ENCODE measurements at places on chromosomes 5 and 9.

- no peak overlapping the region for H3K27ac ChIP-seq
- H3K4me3 ChIP-seq = no peak overlapping the region
- DNase-seq = no peak
- H3K36me3 ChIP-seq = no peaks in the 10 kb centered on the region
- peaks cover 13% of the 10 kb centered on the region for H3K27me3 ChIP-seq
Observed at GRCh38 chr5:13814301-13814700, 130.2 kb downstream of the DNAH5 start.

DNA sequence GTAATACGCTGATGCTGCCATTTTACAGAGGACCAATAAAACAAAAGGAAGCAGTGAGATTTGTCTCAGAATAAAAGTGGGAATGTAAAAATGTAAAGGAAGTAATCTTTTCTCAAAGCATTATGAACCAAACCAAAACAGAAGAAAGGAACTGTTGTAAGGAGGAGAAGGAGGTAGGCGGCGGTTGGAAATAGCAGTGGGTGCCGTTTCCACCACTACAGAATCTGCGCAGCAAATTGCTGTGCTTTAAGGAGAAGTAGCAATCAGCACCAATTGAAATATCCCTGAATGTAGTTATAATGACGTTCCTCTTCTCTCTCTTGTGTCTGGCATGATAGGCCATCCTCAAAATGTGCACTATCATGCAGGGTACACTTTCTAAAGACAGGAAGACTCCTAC is 455.1 kb upstream of the TLE4 start:
- no peaks in the 10 kb centered on the region for H3K4me1 ChIP-seq
- DNase-seq = no peak
- H3K4me3 ChIP-seq = no peak overlapping the region
- H3K27ac ChIP-seq = no peak overlapping the region

DNA sequence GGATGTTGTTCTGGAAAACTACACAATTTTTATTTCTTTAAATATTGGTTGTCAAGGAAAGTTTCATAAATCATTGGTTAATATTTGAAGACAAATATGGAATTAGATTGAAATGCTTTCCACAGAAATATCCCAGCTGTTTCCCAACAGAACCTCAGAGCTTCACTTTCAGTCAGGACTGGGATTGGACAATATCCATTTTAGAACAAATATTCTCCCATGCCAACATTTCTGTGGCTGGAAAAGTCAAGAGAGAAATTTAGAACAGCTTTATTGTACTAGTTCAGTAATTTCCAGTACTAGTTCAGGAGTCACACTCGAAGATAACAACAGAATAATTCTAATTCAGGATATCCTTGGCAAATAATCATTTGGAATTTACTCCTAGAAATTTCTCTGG is 116.1 kb upstream of the TUT7 start:
- H3K4me3 ChIP-seq = no peak overlapping the region
- H3K4me1 ChIP-seq = no peaks in the 10 kb centered on the region
- peaks cover 9% of the 10 kb centered on the region for H3K27me3 ChIP-seq
- DNase-seq = no peak
- H3K36me3 ChIP-seq = no peaks in the 10 kb centered on the region

DNA sequence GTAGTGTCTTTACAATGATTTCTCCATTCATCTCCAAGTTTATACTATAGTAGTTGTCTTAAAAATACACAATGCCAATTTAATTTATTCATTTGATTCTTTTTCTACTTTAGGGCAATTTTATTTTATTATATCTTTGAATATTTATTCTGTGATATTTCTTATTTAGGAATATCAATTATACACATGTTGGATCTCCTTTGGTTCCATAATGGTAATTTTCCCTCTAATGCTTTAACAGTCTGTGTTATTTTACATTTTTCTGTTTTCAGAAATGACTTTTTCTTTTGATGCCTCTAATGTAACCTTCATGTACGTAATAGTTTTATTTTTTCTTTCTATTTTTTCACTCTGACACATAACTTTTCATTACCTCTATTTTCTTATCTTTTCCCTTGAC is 153.0 kb downstream of the CSNK1G3 start:
- peaks cover 46% of the 10 kb centered on the region for H3K36me3 ChIP-seq
- H3K4me3 ChIP-seq = no peak overlapping the region
- H3K27ac ChIP-seq = no peak overlapping the region
- peaks cover 8% of the 10 kb centered on the region for H3K4me1 ChIP-seq

DNA sequence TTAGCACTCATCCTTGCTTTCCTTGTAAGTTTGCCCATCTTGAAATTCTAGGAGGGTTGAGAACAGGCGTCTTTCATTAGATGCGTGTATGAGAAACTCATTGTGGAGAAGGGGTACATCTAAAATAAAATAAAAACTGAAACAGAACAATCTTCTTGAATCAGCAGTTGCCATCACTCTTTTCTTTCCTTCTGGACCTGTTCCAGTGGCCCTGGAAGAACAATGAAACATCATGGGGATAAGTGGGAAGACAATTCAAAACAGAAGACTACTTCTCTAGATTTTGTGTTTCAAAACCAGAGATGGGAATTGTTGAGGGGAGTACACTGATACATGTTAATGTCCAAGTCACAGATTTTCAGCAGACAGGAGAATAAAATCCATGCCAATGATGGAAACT is 59.9 kb downstream of the SLC1A3 start:
- no peak for DNase-seq
- no peaks in the 10 kb centered on the region for H3K27me3 ChIP-seq
- peaks cover 12% of the 10 kb centered on the region for H3K36me3 ChIP-seq

GRCh38 chr5:81393783-81394718 is at the start of gene ACOT12:
Gene ACOT12 (minus strand): TSS chr5:81394134. CDS start chr5:81394114, 20 bp downstream.
- DNase-seq = peak; percentile 72
- no peaks in the 10 kb centered on the region for H3K4me1 ChIP-seq
- no peaks in the 10 kb centered on the region for H3K36me3 ChIP-seq
- peak within 1 kb of the TSS; percentile 78 for H3K4me3 ChIP-seq
- H3K27me3 ChIP-seq = peaks cover 31% of the 10 kb centered on the region

- H3K4me3 ChIP-seq = no peak overlapping the region
- no peaks in the 10 kb centered on the region for H3K36me3 ChIP-seq
- no peak for DNase-seq
- peaks cover 1% of the 10 kb centered on the region for H3K27me3 ChIP-seq
- peaks cover 54% of the 10 kb centered on the region for H3K4me1 ChIP-seq
Observed at GRCh38 chr5:124596595-124597421, 149.6 kb downstream of the ZNF608 start.

DNA sequence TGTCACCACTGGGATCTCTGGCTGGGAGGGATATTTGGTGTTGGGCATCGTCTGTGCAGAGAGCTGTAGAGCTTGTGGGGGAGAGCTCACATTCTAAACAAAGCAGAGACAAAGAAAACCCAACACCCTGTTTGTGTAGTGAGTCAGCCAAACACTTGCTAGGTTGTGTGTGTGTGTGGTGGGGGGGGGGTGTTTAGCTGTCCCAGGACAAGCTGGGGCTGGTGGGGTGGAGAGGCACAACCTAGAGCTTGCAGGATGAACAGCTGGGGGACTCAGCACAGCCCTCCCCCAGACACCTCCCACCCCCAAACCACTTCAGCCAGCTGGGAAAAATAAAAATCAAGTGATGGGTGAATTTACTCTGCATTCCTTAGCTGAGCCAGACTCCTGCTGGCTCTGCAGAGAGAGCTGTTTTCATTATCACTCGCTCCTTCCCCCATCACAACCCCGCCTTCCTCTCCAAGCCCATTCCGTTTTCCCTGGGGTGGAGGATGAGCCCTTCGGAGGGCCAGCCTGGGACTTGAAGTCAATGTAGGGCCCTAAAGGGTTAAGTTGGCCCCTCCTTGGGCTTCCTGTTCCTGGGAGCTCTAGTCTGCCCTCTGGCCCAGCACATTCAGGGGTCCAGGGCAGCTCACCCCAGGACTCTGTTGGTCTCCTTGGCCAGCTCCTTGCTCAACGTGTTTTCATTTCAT is 2.6 kb downstream of the OLFML2A start:
- peak overlapping the region; percentile 69 for H3K4me3 ChIP-seq
- H3K27me3 ChIP-seq = peaks cover 33% of the 10 kb centered on the region
- DNase-seq = peak; percentile 36
- peaks cover 40% of the 10 kb centered on the region for H3K4me1 ChIP-seq
- no peaks in the 10 kb centered on the region for H3K36me3 ChIP-seq
- H3K27ac ChIP-seq = peak overlapping the region; percentile 78

Data from nephron progenitor cell (in vitro differentiated cells).